ENCODE measurements at places on chromosomes 16 and 17.

GRCh38 chr16:82506692-82507670 is 119.8 kb upstream of the CDH13 start:
- DNase-seq, result no peak

DNA sequence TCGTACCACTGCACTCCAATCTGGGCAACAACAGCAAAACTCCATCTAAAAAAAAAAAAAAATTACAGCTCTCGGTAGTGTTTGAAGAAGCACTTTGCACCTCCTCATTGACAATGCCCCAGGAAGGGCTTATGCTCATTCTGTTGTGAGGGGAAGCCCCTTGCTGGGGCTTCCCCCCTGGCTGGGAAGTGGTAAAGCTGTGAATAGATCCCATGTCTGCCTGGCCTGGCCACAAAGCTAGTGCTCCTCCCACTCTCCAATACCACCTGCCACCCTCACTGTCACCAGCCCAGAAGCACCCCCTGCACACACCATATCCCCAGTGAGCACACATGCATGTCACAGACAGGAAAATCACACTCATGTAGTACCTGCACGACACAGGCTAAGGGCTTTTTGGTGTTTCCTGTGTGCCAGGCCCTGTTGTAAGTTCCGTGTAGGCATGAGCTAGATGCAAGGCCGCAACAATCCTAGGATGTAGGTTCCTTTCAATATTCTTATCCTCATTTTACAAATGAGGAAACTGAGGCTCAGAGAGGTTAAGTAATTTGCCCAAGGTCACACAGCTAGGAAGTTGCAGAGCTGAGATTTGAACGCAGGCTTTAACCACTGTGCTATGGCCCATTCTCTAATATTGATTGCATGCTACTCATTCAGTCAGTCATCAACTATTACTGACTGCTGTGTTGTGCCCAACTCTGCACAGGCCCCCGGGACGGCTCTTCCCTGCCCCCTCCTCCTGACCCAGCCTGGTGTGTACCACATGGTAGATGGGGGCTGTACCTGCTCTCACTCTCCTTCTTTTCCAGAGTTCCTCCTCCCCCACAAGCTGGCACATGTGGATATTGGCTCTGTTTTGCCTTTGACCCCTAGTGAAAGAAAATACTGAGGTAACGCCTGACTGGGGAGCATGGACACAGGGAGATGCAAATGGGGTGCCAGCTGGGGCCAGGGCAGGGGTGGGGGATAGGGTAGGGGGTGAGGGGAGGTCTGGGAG is 11.9 kb upstream of the COL1A1 start:
- DNase-seq, result no peak

GRCh38 chr17:68356949-68357455 is 65.7 kb downstream of the ARSG start:
- DNase-seq, result no peak

DNA sequence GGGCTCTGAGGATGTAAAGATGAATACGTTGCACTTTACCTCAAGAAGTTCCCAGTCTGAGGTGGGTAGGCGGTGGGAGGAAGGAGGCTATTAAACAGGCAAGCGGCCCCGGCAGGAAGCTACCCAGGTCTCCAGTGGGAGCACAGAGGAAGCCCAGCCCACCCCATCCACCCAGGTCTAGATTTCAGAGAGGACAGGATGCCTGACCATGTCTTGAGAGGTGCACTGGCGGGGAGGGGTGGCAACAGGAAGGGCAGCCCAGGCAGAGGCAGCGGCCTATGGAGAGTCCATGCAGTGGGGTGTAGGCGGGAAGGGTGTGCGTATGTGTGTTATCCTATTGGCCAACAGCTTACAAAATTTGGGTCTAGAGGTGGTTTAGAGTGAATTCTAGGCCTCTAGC is 13.9 kb downstream of the SARM1 start:
- DNase-seq, result no peak

- peak; percentile 86 for DNase-seq
Observed at GRCh38 chr17:48074322-48075081, 26.3 kb downstream of the NFE2L1 start.

- no peak for DNase-seq
Observed at GRCh38 chr16:84845496-84846002, 25.8 kb downstream of the CRISPLD2 start.
